ENCODE measurements at places on chromosomes 6 and 20.
A peak's percentile ranks its signal among the peaks of the same experiment; 100 is the strongest.

- H3K27ac ChIP-seq, result no peak overlapping the region
- no peaks in the 10 kb centered on the region for H3K27me3 ChIP-seq
- DNase-seq, result no peak
- H3K36me3 ChIP-seq, result no peaks in the 10 kb centered on the region
- H3K4me1 ChIP-seq, result no peaks in the 10 kb centered on the region
These were observed 158.0 kb downstream of the TENT5A start for GRCh38 chr6:81594501-81594900.

DNA sequence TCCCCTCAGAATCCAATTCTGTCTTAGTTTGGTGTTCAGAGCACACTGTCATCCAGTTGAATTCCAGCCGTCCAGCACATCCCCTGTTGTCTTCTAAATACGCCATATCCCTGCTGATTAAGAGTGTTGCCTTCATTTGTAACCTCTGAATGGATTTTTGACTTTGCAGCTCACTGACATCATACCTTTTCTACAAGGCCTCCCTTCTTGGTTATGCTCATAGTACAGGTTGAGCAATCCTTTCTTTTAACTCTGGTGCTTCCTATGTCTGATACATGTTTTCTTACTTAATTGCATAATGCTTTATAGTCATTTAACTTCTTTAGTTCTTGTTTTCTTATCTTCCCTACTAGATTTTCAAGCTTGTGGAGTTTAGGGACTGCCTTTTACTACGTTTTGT is 36.4 kb downstream of the XRN2 start:
- peaks cover 93% of the 10 kb centered on the region for H3K36me3 ChIP-seq
- H3K4me1 ChIP-seq, result no peaks in the 10 kb centered on the region
- DNase-seq, result no peak
- no peaks in the 10 kb centered on the region for H3K27me3 ChIP-seq
- H3K27ac ChIP-seq, result no peak overlapping the region
- no peak overlapping the region for H3K4me3 ChIP-seq

DNA sequence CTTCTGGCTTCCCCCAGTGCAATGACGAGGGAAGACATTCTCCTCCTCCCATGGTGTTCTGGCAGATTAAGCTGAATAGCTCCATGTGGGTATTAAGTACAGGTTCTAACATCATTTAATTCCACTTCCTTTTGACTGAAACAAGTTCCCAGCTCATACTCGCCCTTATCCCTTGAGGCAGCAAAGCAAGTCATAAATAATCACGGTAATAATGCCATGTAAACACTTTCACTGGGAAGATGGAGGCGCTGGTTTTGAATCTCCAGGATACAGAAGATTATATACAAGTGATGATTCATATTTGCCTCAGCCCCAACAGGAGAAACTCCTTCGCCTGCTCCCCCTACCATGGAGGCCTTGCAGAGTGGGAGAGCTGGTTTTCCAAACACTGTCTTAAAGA is 141.3 kb downstream of the PXDC1 start:
- no peaks in the 10 kb centered on the region for H3K36me3 ChIP-seq
- no peak overlapping the region for H3K4me3 ChIP-seq
- DNase-seq, result no peak
- H3K4me1 ChIP-seq, result no peaks in the 10 kb centered on the region
- no peaks in the 10 kb centered on the region for H3K27me3 ChIP-seq

- no peak for DNase-seq
- H3K36me3 ChIP-seq, result no peaks in the 10 kb centered on the region
- H3K4me3 ChIP-seq, result peak overlapping the region; percentile 91
- H3K4me1 ChIP-seq, result peaks cover 6% of the 10 kb centered on the region
- H3K27me3 ChIP-seq, result no peaks in the 10 kb centered on the region
These were observed 1.2 kb downstream of the ABHD12 start for GRCh38 chr20:25389401-25389857.

DNA sequence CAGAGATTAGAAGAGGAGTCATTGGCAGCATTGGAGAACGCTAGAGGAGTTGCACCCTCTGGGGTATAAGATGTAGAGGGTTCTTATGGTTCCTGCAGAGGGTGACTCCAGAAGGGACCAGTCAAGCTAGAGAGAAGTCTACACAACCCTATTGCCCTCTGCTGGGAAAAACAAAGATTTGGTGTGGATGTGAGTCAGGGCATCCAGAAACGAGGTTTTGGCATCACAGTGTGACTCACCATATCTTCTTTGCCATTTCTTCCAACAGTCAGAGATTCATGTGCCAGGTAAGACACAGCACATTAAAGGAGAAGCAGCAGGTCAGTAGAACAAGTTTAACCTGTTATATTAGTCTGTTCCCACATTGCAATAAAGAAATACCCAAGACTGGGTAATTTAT is 598.8 kb downstream of the MAFB start:
- H3K36me3 ChIP-seq, result no peaks in the 10 kb centered on the region
- H3K4me1 ChIP-seq, result no peaks in the 10 kb centered on the region
- H3K4me3 ChIP-seq, result no peak overlapping the region
- DNase-seq, result no peak
- no peak overlapping the region for H3K27ac ChIP-seq
- no peaks in the 10 kb centered on the region for H3K27me3 ChIP-seq

DNA sequence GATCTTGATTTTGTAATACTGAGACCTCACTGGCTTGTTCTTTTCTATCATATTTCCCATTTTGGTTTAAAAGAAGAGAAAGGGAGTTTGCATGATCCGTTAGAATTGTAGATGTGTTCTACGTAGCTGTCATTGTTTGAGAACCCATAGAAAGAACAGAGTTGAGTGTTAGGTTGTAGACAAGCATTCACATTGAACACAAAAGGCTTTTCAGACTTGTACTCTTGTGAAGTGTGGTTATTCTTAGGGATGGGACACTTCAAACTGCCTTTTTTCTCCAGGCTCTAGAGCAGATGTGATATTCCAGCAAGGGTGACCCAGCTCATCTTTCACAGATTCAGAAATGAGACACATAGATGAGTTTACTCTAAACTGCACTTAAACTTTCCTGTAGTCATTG is 19.9 kb downstream of the FOXO3 start:
- no peaks in the 10 kb centered on the region for H3K27me3 ChIP-seq
- no peak for DNase-seq
- no peak overlapping the region for H3K4me3 ChIP-seq
- peaks cover 81% of the 10 kb centered on the region for H3K4me1 ChIP-seq

DNA sequence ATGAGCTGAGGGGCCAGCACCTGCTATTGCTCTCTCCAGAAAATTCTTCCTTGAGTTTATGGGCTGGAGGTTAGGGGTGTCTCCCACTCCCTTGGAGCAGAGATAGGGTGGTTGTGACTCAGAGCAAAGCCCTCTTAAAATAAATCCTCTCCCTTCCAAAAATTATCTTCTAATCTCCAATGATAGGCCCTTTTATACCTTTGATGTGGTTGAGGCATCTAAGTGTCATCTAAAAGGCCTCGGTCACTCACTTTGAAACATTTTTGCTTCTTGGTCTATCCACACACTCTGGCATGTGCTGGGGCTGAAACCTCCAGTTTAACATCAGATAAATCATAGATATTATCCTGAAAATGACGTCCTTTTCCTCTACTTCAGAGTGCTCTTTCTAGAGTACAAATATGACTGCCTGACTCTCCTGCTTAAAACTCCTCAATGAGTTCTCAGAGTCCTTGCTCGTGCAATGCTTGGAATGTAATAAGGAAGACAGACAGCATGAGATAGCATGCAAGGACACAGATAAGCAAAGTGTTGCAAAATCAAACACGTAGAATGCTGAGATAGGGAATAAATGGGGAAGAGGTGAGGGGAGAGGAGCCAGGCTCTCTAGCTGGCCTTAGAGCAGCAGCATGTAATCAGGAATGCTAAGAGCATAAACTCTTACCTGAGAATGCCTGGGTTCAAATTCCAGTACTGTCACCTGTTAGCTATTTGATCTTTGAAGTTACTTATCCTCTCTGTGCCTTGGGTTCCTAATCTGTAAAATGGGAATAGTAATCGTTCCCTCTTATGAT is 374.1 kb upstream of the CITED2 start:
- DNase-seq, result no peak
- H3K27me3 ChIP-seq, result no peaks in the 10 kb centered on the region
- peaks cover 15% of the 10 kb centered on the region for H3K4me1 ChIP-seq
- no peak overlapping the region for H3K27ac ChIP-seq
- no peak overlapping the region for H3K4me3 ChIP-seq
- no peaks in the 10 kb centered on the region for H3K36me3 ChIP-seq

GRCh38 chr6:14885498-14885897 is 360.4 kb upstream of the JARID2 start:
- H3K27me3 ChIP-seq, result no peaks in the 10 kb centered on the region
- H3K4me3 ChIP-seq, result no peak overlapping the region
- no peaks in the 10 kb centered on the region for H3K36me3 ChIP-seq
- no peak for DNase-seq
- no peak overlapping the region for H3K27ac ChIP-seq
- peaks cover 9% of the 10 kb centered on the region for H3K4me1 ChIP-seq

- H3K27ac ChIP-seq, result peak overlapping the region; percentile 20
- H3K4me3 ChIP-seq, result no peak overlapping the region
- DNase-seq, result no peak
- no peaks in the 10 kb centered on the region for H3K27me3 ChIP-seq
- H3K4me1 ChIP-seq, result peaks cover 33% of the 10 kb centered on the region
These were observed 42.2 kb upstream of the IFNGR1 start for GRCh38 chr6:137261361-137261760.

- peaks cover 98% of the 10 kb centered on the region for H3K27me3 ChIP-seq
- no peak overlapping the region for H3K27ac ChIP-seq
- no peaks in the 10 kb centered on the region for H3K4me1 ChIP-seq
- H3K4me3 ChIP-seq, result no peak overlapping the region
These were observed 32.0 kb downstream of the POM121L2 start for GRCh38 chr6:27280064-27280539.

- H3K27ac ChIP-seq, result no peak overlapping the region
- H3K4me1 ChIP-seq, result no peaks in the 10 kb centered on the region
- no peak for DNase-seq
- H3K36me3 ChIP-seq, result no peaks in the 10 kb centered on the region
These were observed 37.0 kb downstream of the BAK1 start for GRCh38 chr6:33543116-33543515.

Data from upper lobe of right lung (tissue), 1 donor.